ENCODE measurements at places on chromosomes 13 and 19. TPM values are rescaled to one million over a fixed set of nuclear protein-coding genes. Genes with fewer than 3 reads are reported as not detected.

DNA sequence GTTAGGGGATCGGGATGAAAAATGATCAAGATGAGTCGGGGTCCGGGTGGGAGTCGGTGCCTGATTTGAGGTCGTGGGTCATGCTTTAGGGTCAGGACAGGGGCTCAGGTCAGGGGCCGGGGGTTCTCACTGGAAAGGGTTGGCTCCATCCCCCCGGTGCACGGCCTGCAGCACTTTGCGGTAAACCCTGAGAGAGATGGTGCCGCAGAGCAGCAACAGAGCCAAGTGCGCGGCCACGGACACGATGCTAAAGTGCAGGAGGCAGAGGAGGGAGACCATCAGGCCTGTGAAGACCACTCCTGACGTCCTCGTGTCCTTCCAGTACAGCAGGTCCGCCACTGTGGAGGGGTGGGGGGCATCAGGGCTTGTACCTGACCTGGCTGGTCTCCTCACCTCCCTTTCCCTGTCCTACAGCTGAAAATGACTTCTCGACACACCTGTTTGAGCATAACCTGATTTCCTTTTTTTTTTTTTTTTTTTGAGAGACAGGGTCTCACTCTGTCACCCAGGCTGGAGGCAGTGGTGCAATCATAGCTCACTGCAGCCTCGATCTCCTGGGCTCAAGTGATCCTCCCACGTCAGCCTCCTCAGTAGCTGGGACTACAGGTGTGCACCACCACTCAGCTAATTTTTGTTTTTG is 7.5 kb downstream of the RTN2 start:
- no peaks in the 10 kb centered on the region for H3K36me3 ChIP-seq
- no peak for DNase-seq
- no peak overlapping the region for H3K4me3 ChIP-seq
- H3K4me1 ChIP-seq, result peaks cover 33% of the 10 kb centered on the region
- no peaks in the 10 kb centered on the region for H3K27me3 ChIP-seq
- H3K27ac ChIP-seq, result no peak overlapping the region

DNA sequence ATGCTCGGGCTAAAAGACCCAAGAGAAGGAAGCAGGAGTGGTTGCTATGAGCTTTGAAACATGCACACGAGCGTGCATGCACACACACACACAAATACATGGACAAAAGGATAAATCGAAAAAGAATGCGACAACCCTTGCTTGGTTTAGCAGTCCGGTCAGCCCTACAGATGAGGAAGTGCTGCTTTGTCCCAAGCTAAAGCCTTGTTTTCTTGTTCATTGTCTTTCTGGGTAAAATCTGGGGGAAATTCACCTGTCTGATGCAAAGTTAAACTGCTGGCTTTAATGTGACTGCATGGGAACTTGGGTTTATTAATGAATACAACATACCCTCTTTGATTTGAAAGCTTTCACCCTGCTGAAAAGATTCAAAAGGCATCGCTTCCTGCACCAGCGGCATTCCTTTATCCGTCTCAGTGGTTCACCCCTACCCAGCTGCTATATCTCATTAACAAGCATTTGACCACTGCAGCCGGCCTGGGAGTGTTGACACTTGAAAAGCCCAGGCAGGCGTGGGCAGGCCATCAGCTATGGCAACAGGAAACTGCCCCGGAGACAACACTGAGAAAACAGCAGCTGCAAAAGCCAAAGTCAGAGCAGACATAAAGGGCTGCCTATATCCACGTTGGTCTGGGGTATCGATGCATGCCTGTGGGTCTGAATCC is 301.7 kb downstream of the NDFIP2 start:
- H3K36me3 ChIP-seq, result no peaks in the 10 kb centered on the region
- H3K4me1 ChIP-seq, result no peaks in the 10 kb centered on the region
- H3K4me3 ChIP-seq, result no peak overlapping the region
- H3K27ac ChIP-seq, result no peak overlapping the region

DNA sequence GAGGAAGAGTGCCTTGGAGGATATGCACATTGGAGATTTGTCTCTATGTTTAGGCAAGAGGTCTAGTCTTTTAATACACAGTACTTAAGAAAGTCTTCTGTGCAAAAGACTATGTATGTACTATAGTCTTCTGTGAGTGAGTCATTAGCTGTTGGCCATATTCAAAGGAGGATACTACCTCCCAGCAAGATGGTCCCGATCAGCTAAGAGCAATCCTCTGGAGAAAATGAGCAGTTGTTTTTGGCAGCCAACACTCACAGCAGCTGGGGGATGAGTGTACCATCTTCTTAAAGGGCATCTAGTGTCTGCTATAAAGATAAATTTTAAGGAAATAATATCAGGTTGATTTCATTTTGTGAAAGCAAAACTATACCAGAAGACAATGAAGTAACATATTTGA is 487.8 kb downstream of the KCTD12 start:
- no peak for DNase-seq
- no peak overlapping the region for H3K4me3 ChIP-seq
- H3K4me1 ChIP-seq, result no peaks in the 10 kb centered on the region
- no peaks in the 10 kb centered on the region for H3K36me3 ChIP-seq

GRCh38 chr13:79445968-79446645 is 34.8 kb upstream of the NDFIP2 start:
- H3K36me3 ChIP-seq, result no peaks in the 10 kb centered on the region
- no peak for DNase-seq
- no peak overlapping the region for H3K27ac ChIP-seq
- H3K4me3 ChIP-seq, result no peak overlapping the region
- no peaks in the 10 kb centered on the region for H3K27me3 ChIP-seq

GRCh38 chr13:66888698-66889097 is 341.4 kb downstream of the PCDH9 start:
- no peaks in the 10 kb centered on the region for H3K27me3 ChIP-seq
- H3K4me3 ChIP-seq, result no peak overlapping the region
- DNase-seq, result no peak
- no peak overlapping the region for H3K27ac ChIP-seq
- H3K36me3 ChIP-seq, result no peaks in the 10 kb centered on the region

Gene TMPRSS9
- total RNA-seq, result not detected

Gene ADAT3
- 5.6 TPM for total RNA-seq

Measured in esophagus muscularis mucosa (tissue), 4 donors.